ENCODE measurements at places on chromosomes 5 and 9. TPM values are rescaled to one million over a fixed set of nuclear protein-coding genes. Genes with fewer than 3 reads are reported as not detected.

Gene SPINK13
- not detected for total RNA-seq

Gene KCNV2
- total RNA-seq = not detected

Gene PCDHGA10
- total RNA-seq = 0.18 TPM

Gene LPAR1
- total RNA-seq = not detected

Gene RMND5B
- total RNA-seq = 15.3 TPM

Gene TBCA
- 91.6 TPM for total RNA-seq

Gene SLC6A7
- not detected for total RNA-seq

Gene MEF2C
- 10.9 TPM for total RNA-seq

Gene CLIC3
- 1.9 TPM for total RNA-seq

Gene FBP2
- not detected for total RNA-seq

Gene PCDHAC2
- not detected for total RNA-seq

Gene VCAN
- 8.0 TPM for total RNA-seq

Gene MARCOL
- not detected for total RNA-seq

Gene RPL37
- total RNA-seq = 2,325 TPM

Gene LHFPL2
- 1.3 TPM for total RNA-seq

Gene ANKRD31
- 0.37 TPM for total RNA-seq

Gene PCDHGB3
- 0.32 TPM for total RNA-seq

Gene NOXA1
- 3.0 TPM for total RNA-seq

Gene MIER3
- total RNA-seq = 30.4 TPM

Gene SHOC1
- not detected for total RNA-seq

Gene SHB
- 0.65 TPM for total RNA-seq

Gene PPP3R2
- not detected for total RNA-seq

Gene SLC34A1
- 0.40 TPM for total RNA-seq

Gene IFNA13
- not detected for total RNA-seq

Gene OLFML2A
- total RNA-seq = not detected

Gene EEIG1
- total RNA-seq = 268 TPM

Gene KIF4B
- not detected for total RNA-seq

Gene FOXD4
- not detected for total RNA-seq

Gene RGS7BP
- not detected for total RNA-seq

Gene C5orf24
- total RNA-seq = 29.5 TPM

Gene PHF24
- total RNA-seq = not detected

Gene CARD9
- 1.9 TPM for total RNA-seq

Gene TSSK1B
- total RNA-seq = not detected

Gene FAM169A
- total RNA-seq = 16.1 TPM

Gene AHRR
- 4.4 TPM for total RNA-seq

Gene PCAT7
- not detected for total RNA-seq

Gene F12
- total RNA-seq = 0.62 TPM

Gene F2RL2
- not detected for total RNA-seq

Gene CARD19
- 45.2 TPM for total RNA-seq

Gene DRD1
- total RNA-seq = not detected

Gene TEX10
- total RNA-seq = 10.5 TPM

Gene LCN2
- total RNA-seq = 9.3 TPM

Gene ZNG1F
- 7.3 TPM for total RNA-seq

Gene C5orf58
- total RNA-seq = not detected

Gene KIF24
- 0.12 TPM for total RNA-seq

Gene CDK5RAP2
- total RNA-seq = 59.5 TPM
